ENCODE measurements at places on chromosomes 2 and 18.

DNA sequence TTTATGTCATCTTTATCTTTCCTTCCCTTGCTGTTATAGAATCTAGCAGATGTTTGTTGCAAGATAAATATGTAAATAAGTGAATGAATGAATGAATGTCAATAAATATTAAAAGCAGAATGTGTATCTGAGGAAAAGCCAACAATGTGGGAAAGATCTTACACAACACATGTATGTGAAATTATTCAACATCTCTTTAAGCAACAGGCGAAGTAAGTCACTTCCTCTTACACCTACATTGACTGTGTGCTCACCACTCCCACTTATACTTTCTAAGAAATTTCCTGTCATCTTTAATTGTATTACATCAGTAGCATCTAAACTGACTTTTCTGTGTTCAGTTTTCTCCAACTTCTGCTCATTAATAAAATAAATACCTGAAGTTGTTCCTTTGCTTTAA, 43.0 kb downstream of the RAD51AP2 start:
- no peak for DNase-seq

- no peak for DNase-seq
Observed at GRCh38 chr2:177355874-177356273, 36.7 kb upstream of the AGPS start.

GRCh38 chr18:42706618-42707017, 408.9 kb downstream of the RIT2 start:
- DNase-seq, result peak; percentile 87

- no peak for DNase-seq
Observed at GRCh38 chr2:74688881-74689280, 34.8 kb downstream of the SEMA4F start.
